ENCODE measurements at places on chromosomes 6 and 20.

DNA sequence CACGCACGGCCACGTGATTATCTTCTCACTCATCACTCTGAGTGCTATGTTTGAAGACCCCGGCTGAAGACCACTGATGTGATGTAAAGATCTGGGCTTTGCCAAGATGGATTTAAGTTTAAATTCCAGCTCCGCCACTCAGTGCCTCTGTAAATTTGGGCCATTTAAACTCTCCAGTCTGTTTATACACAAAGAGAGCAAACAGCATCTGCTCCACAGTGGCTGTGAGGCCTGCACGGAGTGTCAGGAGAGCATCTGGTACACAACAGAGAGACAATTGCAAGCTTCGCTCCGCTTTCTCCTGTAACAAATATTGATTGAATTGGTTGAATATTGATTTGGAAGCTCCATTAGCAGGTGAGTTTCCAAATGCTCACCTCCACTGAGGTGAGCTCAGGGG lies 80.5 kb upstream of the FRMD1 start:
- DNase-seq = no peak

- no peak for DNase-seq
Observed at GRCh38 chr6:24927985-24928745, 7.6 kb downstream of the RIPOR2 start.

- no peak for DNase-seq
Observed at GRCh38 chr6:158037771-158038170, 56.1 kb downstream of the SYNJ2 start.

DNA sequence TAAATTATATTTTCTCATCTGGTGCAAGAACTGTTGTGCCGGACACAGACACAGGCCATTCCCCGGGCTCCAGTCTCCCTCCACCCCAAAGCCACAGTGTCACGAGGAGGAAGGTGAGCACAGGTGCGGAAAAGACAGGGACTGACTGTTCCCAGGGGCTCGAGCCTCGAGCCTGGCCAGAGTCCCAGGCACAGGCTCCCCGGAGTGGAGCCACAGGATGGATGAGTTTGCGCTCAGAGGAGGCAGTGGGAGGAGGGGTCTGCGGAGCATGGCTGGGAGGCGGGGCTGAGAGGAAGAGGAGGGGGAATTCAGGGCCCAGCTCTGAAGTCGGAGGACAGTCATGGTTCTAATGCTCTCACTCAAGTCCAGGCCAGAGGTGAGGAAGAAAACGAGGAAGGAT lies 284.8 kb downstream of the SMOC2 start:
- DNase-seq = no peak

GRCh38 chr6:30483677-30484279 lies 5.5 kb upstream of the HLA-E start:
- no peak for DNase-seq

- DNase-seq = no peak
Observed at GRCh38 chr20:5918856-5919625, 31.3 kb downstream of the TRMT6 start.

DNA sequence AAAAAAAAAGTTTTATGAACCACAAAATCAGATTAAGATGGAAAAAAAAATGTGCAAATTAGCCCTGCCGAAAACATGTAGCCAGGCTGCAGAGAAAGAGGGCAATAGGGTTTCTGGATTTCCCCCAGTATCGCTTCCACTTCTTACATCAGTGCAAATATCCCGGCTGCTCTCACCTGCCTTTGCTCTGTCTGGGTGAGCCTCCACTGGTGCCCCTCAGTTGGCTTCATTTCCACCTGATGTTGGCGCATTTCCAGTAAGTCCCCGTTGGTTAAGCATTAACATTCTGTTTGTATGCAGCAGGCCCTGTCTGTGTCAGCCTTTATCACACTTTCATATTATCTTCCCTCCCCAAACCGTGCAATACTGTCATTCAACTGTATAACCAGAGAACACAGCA lies 215.1 kb downstream of the CBLN4 start:
- no peak for DNase-seq

- DNase-seq = no peak
Observed at GRCh38 chr6:43683708-43684455, 3.7 kb downstream of the MRPS18A start.

- no peak for DNase-seq
Observed at GRCh38 chr6:4816904-4817303, 40.7 kb downstream of the CDYL start.

- DNase-seq = no peak
Observed at GRCh38 chr6:52346503-52346902, 15.4 kb upstream of the PAQR8 start.

Measured in cerebellar nuclear complex (tissue), 1 donor.